ENCODE measurements at places on chromosomes 6 and 20.

GRCh38 chr6:63307581-63308246 is 12.1 kb downstream of the LGSN start:
- peak; percentile 62 for DNase-seq

DNA sequence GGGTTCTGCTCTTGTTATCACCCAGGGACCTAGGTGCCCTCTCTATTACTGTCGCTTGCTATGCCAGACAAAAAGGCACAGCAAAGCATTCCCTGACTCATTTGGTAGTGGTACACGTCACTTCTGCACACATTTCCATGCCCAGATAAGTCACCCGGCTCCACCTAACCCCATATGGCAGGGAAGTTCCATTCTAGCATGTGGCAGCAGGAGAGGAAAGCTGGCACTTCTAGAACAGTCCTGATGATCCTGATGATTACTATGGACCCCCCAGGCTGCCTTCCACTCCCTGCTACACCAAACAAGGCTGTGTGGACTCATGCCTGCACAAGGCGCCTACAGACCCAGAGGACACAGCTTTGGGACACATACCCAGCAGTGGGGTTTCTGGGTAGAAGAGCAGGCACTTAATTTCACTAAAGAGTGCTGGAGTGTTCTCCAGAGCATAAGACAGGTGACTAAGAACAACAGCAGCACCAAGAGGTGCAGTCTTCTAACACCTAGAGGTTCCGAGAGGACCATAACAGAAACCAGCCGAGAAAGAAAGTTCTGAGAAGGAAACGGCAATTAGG is 53.5 kb upstream of the NELFCD start:
- no peak for DNase-seq

- DNase-seq: peak; percentile 18
Measured at GRCh38 chr6:48817333-48818051, 645.6 kb downstream of the MMUT start.

DNA sequence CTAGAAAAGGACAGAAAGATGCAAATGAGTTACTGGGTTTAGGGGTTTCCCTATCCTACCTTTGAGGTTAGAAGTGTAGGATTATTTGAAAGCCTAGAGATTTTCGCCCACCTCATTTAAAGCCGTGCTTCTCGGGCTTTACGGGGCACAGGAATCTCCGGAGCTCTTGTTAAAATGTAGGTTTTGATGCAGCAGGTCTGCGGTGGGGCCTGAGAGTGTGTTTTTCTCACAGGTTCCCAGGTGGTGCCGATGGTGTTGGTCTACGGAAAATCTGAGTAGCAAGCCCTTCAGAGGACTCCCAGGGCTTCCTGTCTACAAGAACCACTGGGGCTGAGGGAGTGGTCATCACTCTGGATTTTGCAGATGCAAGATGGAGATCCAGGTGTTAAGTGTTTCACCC is 47.5 kb downstream of the TRAM2 start:
- DNase-seq: no peak

DNA sequence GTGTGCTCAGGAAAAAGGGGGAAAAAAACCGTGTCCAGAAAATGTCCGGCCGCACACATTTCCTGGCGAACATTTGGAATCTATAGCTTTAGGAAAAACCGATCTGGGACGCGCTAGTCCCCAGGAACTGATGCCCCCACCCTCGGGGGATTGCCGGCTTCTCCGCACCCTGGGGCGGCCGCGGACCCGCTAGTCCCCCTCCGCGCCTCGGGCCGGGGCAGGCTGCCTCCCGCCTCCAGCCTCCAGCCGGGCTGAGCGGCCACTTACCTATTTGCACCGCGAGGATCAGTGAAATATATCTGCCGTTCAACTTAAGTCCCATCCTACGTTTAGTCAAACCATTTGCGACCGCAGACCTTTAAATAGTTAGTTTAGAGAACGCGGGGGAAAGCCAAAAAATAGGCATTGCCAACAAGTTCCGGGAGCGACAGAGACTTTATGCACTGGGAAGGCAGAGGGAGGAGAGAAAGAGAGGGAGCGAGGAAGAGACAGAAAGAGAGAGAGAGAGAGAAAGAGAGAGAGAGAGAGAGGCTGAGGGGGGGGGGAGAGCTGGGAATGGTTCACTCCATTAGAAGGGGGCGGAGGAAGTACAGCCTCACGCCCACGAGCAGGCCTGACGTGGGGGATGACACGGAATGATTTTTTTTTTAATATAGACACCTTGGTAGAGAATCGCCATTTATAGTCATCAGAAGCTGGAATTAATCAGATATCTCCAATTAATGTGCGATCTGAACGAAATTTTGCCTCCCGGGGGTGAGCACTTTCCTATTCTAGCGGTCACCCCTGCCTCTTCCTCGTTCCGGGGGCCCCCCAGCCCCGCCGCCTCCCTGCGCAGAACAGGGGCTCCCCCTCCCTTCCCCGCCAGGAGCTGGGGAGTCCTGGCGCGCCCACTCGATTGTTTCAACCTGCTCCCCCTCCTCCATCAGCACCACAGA is at the start of gene NRN1:
Gene NRN1, minus strand, starts transcription at position 498 of the 938 bp plus-strand sequence. Its CDS starts 176 bp downstream, at position 322.
- DNase-seq: peak; percentile 81

DNA sequence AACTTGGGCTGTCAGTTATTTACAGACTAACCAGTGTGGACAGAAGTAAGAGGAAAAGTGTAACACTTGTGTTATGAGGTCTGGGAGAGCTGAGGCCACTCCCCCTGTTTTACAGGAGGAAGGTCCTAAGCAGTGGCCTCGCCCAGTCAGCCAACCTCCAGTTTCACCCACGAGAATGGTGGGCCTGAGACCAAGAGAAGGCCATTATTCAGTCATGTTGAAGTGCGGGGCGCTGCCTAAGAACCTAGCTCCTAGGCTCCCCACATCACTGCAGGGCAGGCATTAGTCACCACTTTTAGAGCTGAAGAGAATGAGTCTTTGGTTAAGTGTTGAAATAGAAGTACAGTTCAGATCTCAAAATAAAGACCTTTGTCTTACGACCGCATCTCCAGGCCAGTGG is 27.9 kb downstream of the CDYL start:
- peak; percentile 51 for DNase-seq

- DNase-seq: no peak
Measured at GRCh38 chr20:52219441-52219840, 27.9 kb upstream of the ZFP64 start.

DNA sequence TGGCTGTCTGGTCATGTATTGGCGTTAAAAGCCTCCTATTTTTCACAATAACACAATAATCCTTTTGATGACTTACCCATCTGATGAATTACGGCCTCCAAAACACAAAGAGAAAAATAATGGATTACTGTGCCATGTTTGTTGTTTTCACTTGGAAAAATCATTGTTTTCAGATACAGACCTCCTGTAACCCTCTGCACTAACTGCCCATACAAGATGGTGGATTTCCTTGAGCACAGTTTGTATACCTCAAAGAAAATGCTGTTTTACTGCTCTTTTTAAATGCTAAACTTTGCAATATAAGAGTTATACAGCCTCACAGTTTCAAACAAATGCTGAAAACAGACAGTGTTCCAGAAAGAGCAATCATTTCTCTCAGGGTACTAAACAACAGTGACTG is 61.0 kb downstream of the SMLR1 start:
- DNase-seq: no peak

GRCh38 chr20:50561379-50562078 is 51.3 kb downstream of the PTPN1 start:
- DNase-seq: peak; percentile 91

- no peak for DNase-seq
Measured at GRCh38 chr6:13195803-13196202, 132.5 kb downstream of the TBC1D7 start.

DNA sequence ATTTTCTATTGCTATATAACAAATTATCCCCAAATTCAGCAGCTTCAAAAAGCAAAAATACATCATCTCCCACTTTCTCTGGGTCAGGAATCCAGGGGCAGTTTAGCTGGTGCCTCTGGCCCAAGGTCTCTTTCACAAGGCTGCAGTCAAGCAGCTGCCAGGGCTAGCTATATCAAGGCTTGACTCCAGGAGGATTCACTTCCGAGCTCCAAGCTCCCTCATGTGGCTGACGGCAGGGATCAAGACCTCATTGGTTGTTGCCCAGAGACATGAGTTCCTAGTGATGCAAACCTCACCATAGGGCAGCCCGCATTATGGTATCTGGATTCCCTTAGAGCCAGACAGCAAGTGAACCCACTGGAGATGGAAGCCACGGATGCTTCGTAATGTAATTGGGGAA is 1.3 kb upstream of the VNN1 start:
- peak; percentile 58 for DNase-seq

DNA sequence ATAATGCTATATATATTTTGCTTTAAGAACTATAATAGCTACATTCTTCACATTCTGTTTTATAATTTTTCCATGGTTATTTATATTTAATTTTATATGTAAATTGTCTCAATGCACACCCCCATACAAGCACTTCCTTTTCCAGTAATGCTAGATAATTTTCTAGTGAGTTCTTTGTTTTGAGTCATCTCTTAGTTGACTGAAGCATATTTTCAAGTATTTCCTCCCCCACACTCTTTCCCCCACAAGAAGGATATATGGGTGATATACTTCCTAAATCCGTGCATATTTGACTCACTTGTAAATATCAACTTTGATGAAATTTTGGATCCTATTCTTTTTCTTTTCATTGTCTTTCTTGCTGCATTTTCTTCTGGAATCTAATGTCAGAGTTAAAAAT is 82.1 kb upstream of the SRSF6 start:
- no peak for DNase-seq

DNA sequence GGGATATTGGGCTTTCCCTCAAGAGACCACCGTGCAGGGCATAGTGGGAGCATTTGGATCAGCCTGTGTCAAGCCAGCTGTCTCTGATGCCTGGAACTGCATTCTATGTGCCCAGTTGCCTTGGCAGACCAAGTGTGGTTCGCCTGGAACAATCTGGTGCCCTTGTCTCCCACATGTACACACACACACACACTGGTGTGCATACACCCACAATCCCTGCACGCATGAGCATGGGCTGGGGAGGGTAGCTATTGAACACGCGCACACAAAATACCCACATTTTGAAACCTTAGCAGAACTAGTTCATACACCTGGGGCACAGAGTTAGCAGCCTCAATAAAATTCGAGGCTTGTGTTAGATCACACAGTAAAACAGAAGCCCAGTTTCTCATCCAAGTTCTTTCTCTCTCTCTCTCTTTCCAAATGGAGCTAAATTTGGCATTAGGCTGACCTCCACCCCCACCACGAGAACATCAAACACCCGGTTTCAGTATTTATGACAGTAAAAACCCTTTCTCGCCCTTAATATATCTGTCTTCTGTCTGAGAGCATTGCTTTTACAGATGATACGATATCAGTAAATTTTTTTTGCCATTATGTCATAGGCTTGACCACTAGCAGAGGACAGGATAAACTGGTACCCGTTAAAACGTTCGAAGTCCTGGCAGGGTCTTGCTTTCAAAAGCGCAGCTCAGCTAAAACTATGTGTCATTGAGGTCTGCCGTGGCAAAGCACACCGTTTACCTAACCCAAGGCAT is 18.2 kb upstream of the NFATC2 start:
- no peak for DNase-seq

DNA sequence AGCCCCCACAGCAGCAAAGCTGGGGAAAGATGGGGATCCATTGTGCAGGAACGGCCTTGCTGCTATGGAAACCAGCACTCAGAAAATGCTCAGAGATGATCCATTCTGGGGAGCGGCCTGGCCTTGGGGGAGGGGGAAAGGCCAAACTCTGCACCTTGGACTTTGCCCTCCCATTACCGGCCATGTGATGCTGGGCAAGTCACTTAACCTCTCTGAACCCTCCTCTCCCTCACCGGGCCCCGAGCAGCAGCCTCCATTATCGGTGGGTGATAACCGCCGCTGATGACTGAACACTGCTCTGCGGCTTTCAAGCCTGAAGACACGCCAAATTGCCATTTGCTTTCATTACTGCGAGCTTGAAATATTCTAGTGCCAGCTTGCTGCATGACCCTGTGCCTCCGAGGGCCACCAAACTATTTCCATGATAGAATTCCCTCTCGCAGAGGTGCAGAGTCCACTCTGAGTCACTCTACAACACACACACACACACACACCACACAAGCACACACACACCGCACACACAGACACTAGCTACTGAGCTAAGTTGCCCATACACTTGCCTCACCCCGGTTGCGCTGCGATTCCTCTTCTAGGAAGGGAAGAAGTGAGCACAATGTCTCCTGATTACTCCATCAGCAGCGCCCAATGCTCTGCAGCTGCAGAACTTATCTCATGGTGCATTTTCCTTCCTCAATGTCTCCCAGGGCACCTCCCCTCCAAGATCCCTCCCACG is 20.6 kb upstream of the SIRPA start:
- DNase-seq: no peak

DNA sequence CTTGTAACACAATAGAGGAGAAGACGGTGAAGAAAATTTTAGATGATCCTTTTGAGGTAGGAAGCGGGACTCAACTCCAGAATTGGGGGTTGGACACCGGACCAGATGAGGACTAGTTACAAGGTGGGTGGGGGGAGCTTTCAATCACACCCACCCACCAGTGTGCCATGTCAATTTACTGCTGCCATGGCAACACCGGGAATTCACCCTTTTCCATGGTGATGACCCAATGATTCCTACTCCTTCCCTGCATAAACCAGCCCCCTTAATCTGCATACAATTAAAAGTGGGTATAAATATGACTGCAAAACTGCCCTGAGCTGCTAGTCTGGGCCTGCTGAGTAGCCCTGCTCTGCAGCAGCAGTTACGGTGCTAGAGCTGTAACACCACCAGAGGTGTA is 14.7 kb downstream of the RAD21L1 start:
- DNase-seq: no peak

GRCh38 chr6:73285674-73286283 is 22.8 kb upstream of the KHDC1 start:
- DNase-seq: peak; percentile 76

- DNase-seq: peak; percentile 12
Measured at GRCh38 chr6:30327232-30327746, 562 bp downstream of the TRIM39 start.

- DNase-seq: no peak
Measured at GRCh38 chr6:3297006-3297405, 38.3 kb downstream of the PSMG4 start.

DNA sequence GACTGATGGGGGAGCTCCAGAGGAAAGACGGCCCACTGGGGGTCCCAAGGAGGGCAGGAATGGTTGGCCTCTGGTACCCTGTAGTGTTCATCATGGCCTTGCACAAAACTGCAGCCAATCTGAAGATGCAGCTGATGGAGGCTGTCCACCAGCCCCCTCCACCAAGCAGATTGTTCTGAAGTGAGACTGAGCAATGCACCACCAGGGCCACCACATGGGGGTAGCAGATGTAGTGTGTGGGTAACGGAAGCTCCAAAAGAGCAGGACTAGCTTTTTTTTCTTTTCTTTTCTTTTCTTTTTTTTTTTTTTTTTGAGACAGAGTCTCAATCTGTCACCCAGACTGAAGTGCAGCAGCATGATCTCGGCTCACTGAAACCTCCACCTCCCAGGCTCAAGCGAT is 181.0 kb upstream of the MYLIP start:
- no peak for DNase-seq

GRCh38 chr20:6920991-6921613 is 153.6 kb downstream of the BMP2 start:
- DNase-seq: no peak

DNA sequence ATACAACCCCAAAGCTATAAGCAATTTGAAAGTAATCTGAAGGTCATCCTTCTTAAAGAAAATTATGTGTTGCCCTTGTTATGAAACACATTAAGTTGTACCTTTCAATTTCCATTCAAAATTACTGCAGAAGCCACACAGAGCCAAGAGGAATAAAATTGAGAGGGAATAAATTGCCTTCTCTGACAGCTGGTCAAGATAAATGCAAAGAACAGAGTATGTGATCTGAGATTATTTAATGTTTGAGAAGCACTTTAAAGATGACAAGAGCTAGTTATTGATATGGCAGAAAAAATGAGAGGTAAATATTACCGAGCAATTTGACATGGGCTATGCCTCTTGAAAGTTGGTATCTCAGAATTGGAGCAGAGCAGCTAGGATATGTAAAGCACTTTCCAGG is 61.6 kb downstream of the TRDN start:
- DNase-seq: no peak
